NCI-H1048 (cell line): ENCODE measurements at places on chromosomes 1 and 21.

DNA sequence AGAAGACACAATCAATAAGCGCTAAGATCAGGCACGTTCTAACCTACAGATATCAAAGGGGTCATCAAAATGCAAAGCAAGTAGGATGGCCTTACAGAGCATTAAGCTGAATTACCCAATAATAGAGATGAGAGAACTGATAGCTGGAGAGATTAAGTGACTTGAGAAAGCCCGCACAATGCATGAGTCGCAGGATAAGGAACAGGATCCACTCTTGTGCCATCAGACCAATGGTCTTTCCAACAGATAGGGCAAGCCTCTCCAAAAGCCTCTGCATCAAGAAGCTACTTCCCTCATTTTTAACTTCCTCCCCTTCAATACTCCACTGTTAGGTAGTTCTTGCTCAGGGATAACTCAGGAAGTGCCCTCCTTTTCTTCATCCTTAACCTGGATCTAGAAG is 2.6 kb downstream of the CHML start:
- no peak for DNase-seq

GRCh38 chr1:167629681-167630567 is at the start of gene RCSD1:
TSS of gene RCSD1 (plus strand) at chr1:167630232. CDS start at chr1:167630424, 192 bp downstream.
- no peak for DNase-seq

DNA sequence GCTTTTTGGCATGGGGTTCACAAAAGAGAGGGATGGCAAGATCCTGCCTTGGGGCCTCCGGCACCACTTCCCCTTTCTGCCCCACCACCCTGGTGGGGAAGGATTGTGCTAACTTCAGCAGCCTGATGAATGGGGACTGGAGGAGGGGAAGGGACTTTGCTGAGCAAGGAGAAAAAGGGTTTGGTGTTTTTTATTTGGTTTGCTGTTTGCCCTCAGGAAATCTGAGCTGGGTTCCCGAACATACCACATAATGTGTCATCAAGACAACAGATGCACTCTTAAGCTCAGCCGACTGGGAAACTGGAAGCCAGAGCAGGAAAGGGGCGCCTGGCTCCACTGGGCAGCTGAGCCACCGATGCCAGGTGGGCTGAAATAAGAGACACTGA is 19.8 kb downstream of the OLFML2B start:
- no peak for DNase-seq

DNA sequence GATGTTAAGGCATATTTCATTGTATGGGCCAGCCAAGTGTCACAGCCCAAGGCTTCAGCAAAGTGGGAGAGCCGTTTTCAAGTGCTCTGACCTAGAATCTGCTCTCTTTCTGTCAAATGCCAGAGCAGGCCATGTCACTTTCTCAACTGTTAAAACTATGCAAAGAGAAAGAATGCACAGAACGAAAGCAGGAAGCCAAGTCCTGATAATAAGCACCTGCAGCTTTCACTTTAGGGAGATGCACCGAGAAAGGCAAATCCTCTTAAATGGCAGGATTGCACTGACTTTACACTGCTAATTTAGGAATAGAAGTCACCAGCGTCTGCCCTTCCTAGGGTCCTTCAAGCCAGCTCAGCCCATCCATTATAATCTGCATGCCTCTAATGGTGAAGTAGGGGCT is 49.2 kb upstream of the NTPCR start:
- DNase-seq, result no peak

- no peak for DNase-seq
Measured at GRCh38 chr1:9845914-9846313, 22.1 kb upstream of the CLSTN1 start.

- DNase-seq, result no peak
Measured at GRCh38 chr1:179883745-179884138, 1.7 kb downstream of the TOR1AIP1 start.

DNA sequence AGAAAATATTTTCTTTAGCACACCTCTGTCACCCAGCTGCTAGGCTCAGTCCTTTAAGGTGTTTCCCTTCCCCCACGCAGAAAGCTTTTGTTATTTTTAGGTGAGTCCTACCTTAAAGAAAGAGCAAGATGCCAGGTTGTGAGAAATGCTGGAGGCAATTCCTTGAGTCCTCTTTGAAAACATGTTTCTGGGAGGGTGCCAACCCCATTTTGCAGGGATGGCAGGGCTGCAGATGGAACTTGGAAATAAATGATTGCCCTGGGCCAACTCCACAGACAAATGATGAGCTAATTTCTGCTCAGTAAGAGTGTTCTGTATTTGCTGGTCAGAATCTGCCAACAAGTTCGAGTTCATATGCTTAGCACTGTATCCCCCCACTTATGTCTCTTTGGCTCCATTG is 119.2 kb upstream of the RAB3GAP2 start:
- no peak for DNase-seq

DNA sequence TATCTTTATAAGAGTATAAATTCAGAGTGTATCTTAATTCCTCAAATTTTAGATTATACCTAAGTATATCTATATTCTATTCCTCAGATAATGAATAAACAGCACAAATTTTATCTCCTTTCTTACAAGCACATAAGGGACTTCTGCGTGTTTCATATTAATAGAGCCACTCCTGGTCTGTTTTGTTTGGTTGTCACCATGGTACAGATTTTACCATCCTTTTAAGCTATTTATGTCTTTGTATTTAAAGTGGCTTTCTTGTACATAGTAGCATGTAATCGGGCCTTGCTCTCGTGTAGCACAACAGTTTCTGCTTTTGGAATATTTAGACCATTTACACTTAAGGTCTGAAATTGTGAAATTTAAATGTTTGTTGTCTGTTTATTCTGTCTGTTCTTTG is 52.6 kb upstream of the SLC35A3 start:
- no peak for DNase-seq

- no peak for DNase-seq
Measured at GRCh38 chr1:220032911-220033310, 13.4 kb downstream of the EPRS1 start.

GRCh38 chr21:42777757-42778344 is 101.5 kb downstream of the WDR4 start:
- no peak for DNase-seq

DNA sequence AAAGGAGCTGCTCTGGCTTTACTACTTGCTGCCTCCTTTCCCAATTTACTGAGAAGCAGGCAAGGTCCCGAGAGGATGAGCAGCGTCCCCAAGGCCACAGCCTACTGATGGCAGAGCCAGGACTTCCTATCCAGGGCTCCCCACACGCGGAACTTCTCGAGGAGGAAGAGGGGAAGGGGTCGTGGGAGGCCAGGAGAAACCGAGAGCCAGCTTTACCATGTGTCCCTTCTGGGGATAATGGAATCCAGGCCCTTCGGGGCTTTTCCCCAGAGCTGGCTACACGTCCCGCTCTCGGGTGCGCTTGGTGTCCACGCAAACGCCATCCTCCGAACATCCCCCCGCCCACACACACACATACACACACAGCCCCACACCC is 4.3 kb upstream of the CCN1 start:
- no peak for DNase-seq

DNA sequence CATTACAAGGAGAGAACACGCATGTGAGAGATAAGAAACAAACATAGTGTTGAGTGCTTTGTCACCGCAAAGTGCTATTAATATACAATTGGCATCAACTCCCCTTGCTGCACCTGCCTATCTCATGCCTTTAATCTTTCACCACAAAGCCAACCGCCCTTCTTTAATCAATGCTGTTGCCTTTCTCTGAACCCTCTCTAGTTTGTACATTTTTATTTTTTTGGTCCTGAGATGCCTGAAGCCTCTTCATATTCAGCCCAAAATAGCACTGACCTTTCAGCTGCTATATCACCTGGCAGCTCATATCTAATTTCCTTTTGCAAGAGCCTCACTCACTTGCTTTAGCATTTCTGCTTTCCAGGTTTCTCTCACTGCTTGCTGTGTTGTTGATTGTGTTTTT is 504.7 kb downstream of the NUF2 start:
- DNase-seq, result no peak

DNA sequence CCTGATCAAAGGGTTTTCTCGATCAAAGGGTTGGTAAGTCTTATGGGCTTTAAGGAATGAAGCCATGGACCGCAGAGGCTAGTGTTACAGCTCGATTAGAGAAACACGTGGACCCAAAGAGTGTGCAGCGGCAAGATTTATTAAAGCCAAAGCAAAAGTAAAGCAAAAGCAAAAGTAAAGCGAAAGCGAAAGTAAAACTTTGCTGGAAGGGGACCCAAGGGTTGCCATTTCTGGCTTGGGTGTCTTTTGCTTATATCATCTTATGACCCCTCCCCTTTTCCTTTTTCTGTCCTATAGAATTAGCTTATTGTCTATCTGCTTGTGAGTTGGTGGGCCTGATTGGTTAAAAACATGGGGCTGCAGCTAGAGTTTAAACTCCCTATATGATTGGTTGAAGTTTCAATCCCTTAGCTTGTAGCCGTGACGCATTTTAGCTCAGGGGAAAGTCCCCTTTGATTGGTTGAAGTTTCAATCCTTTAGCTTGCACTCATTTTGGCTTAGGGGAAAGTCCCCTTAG is 957.0 kb downstream of the AMY1C start:
- DNase-seq, result no peak

- DNase-seq, result no peak
Measured at GRCh38 chr1:159441360-159441759, 1.8 kb downstream of the OR10J1 start.
